ENCODE measurements at places on chromosomes 5 and 9. TPM values are rescaled to one million over a fixed set of nuclear protein-coding genes. Genes with fewer than 3 reads are reported as not detected.

Gene OBP2B
- not detected for total RNA-seq

Gene TEK
- total RNA-seq = 0.11 TPM

Gene HMMR
- 28.1 TPM for total RNA-seq

Gene TRAPPC13
- total RNA-seq = 13.5 TPM

Gene GAPT
- not detected for total RNA-seq
